Lower lobe of right lung (tissue), 2 donors: ENCODE measurements at places on chromosomes 16 and 17. TPM values are rescaled to one million over a fixed set of nuclear protein-coding genes. Genes with fewer than 3 reads are reported as not detected.

DNA sequence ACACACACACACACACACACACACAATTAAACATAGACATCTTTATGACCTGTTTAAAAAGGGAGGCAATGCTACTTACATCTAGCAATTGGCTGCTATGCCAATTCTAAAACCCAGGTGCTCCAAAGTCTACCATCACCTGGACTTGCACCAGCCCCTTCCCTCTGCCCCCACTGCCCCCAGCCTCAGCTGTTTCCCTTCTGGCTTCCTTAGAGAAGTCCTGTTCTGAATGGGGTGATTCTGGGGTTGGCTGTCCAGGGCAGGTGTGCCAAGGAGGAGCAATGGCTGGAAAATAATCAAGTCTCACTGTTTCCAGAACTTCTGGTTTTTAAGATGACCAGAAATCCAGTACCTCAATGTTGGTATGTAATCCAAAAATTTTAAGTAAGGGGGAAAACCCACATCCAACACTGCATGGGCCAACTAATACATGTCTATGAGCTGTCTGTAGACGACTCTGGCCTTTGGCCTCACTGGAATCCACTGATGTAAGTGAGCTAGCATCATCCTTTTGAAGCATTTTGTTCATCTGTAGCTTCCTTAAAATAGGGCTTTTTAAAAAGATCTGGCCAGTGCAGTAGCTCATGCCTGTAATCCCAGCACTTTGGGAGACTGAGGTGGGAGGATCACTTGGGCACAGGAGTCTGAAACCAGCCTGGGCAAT lies 2.1 kb downstream of the IFT20 start:
- no peak for DNase-seq

DNA sequence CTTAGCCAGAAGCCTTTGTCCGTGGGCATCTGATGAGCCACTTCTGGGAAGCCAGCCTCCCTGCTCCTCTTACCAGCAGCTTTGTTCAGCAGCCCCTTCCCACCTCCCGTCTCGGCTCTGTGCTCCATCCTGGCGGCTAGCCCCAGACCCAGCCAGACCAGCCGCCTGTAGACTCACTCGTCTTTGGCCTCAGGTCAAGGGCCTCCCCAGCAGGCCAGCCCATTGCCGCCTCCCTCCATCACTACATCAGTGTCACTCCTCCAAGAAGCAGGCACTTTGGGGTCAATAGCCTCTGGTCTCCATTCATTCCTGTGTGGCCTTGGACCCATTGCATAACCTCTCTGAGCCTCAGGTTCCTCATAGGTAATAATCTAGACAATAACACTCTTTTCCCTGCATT lies 20.9 kb upstream of the CRHR1 start:
- no peak for DNase-seq

DNA sequence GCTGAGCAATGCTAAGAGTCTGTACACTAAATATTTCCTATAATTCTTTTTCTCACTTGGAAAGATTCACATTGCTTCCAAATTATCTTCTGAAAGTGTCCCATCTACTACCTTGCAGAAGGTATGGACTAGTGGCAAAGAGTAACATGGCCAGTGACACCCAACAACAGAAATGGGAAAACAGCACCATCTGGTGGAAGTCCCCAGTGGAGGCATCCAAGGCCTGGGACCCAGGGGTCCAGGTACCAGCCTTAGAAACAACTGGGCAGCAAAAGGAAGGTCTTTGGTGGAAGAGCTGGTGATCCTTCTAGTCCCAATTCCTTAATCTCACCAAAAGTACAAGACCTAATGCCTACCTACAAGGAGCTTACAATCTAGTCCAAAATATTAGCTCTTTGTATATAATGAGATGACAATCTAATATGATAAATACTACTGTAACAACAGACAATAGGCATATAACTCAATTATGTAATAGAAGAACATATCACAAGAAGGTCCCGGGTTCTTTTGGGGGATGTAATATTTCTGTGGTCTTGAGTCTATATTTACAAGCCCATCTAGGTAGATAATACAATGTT lies 55.3 kb downstream of the SKAP1 start:
- DNase-seq, result no peak

- DNase-seq, result no peak
Measured at GRCh38 chr17:47914306-47914948, 18.4 kb downstream of the SP2 start.

GRCh38 chr17:71975331-71975801 lies 145.5 kb upstream of the SOX9 start:
- DNase-seq, result no peak

The TAC4 gene
- not detected for total RNA-seq

- DNase-seq, result no peak
Measured at GRCh38 chr16:65318138-65318537, 196.3 kb upstream of the CDH11 start.
